ENCODE measurements at places on chromosomes 16 and 17.

GRCh38 chr17:81410852-81411251, 15.6 kb downstream of the BAHCC1 start:
- DNase-seq = no peak

- no peak for DNase-seq
Measured at GRCh38 chr16:11611871-11612664, 25.3 kb upstream of the LITAF start.

DNA sequence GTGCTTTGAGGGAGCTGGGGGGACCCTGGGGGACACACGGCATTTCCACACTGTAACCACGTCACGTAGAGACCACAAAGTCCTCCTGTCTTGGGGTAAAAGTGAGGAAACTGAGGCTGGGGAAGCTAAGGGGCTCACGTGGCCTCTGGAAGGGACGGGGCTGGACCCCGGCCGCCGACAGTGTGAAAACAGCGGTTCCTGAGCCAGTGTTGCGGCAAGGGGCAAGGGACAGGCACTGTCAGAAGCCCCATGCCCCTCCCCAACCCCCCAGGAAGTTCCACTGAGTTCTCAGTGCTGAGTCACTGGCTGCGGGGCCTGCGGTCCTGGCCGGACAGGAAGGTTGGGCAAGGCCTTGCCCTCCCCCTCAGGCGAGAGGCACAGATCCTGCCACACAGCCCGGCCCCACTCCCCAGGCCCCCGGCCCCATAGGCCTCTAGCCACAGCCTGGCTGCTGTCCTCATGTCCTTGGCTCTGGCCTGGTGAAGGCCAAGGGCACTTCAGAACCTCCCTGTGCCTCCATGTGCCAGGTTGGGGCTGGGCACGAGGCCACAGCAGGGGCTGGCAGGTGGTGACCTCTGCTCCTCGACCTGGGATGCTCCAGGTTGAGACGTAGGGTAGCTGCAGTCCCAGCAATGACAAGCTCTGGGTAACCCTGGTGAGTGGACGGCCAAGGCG, 5.0 kb upstream of the CCDC57 start:
- DNase-seq = no peak

GRCh38 chr16:77459534-77460254, 24.9 kb upstream of the ADAMTS18 start:
- DNase-seq = no peak

DNA sequence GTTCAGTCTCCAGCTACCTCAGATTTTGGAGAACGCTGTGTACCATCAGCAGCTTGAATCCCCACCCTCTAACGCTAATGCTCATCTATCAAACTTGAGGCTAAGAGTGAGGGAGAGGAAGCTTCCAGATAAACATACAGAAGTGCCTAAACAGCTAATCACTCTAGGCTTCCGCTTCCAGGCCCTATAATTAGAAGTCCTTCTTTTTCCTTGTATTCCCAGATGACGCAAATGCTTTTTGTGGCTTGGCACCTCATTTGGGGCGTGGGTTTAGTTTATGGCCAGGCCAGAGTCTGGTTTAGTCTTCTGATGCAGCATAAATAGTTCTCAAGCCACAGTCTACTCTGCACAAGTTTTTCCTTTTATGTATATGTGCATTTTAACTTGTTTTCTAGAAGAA, 263.4 kb downstream of the BCAS3 start:
- no peak for DNase-seq

- DNase-seq = no peak
Measured at GRCh38 chr17:80591788-80592187, 47.1 kb downstream of the RPTOR start.

- no peak for DNase-seq
Measured at GRCh38 chr17:41655611-41656111, 31.3 kb upstream of the KRT17 start.

GRCh38 chr17:76353004-76353598, 615 bp downstream of the PRPSAP1 start:
- no peak for DNase-seq

DNA sequence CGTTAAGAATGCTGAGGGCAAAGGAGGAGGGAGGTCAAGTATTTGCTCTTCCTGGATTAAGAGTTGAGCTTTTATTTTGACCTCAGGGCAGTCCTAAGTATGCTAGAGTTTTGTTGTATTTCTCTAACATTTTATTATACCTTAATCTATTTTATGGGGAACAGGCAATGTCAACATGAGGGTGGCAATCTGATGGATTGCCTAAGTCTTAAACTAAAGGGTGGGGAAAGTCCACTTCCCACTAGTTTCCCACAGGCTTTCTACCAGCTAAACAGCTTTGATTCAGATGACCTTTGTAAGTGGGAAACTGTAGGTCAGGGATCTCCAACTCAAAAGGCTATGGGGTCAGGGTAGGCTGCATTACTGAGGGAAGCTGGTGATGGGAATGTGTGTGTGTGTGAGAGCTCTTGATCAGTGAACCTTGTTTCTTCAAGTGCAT, 24.9 kb downstream of the HSD17B2 start:
- no peak for DNase-seq

Data from stimulated activated CD8-positive, alpha-beta memory T cell treated with anti-CD3 and anti-CD28 coated beads, Interleukin-15, amount 100 ng/mL, for 48 hours (primary cell).